ENCODE measurements at places on chromosomes 5 and 9.

DNA sequence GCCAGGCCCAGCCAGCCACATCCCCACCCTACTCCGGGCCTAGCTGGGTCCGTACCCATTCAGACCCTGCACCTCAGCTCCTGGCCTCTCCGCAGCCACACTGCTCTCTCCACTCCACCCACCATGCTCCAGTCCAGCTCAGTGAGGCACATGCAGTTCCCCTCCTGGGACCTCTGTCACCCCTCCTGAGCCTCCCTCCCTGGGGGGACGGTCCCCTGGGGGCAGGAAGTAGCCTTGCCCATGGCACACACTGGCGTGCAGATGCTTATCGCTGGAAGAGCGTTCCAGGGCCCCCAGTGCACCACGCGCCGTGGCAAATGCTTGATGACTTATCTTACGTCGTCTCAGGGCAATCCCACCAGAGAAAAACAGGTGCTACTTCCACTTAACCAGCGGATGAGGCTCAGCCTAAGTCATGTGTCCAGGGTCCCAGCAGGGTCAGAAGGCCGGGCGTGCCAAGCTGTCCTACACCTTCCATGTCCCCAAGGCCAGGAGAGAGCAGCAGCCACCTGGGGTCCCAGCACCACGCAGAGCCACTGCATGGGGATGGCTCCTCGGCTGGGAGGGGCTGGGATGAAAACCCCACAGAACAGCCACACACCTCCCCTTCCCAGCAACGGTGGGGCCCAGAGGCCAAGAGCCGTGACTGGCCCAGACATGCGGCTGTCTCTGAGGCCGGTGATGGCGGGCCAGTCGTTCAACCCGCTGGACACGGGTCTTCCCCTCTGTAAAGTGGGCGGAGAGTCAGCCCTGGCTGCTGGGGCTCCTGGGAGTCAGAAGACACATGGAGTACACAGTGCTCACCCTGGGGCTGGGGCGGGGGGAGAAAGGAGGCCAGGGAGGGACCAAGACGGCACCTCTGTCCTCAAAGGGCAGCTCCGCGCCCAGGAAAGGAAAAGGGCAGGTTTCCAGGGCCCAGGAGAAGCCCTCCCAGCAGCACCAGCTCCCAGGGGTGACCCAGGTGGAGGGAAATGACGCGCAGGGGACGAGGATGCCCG lies 2.6 kb upstream of the CCDC187 start:
- DNase-seq = no peak

GRCh38 chr9:82404881-82405280 lies 416.3 kb downstream of the SPATA31D1 start:
- DNase-seq = no peak

GRCh38 chr9:26682796-26683496 lies 209.7 kb downstream of the CAAP1 start:
- no peak for DNase-seq

DNA sequence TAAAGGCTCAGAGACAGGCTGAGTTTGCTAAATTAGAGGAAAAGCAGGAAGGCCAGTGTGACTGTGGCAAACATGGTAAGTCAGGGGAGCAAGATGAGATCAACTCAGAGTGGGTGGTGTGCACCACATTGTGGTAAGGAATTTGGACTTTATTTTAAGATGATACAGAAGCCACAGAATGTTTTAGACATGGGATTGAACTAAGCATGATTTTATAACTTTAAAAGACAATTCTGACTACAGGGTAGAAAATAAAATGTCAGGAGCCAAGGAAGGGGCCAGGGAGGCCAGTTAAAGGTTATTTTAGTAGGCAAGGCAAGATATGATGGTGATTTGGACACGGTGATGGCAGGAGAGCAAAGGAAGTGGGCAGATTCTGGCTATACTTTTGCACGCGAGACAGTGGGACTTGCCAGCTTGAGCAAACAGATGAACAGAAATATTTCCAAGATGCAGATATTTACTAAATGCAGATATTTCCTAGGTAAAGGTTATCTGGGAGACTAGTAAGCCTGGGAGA lies 53.9 kb downstream of the TSSK1B start:
- no peak for DNase-seq

- no peak for DNase-seq
Observed at GRCh38 chr9:33794560-33794959, 801 bp upstream of the PRSS3 start.

- DNase-seq = peak; percentile 61
Observed at GRCh38 chr5:177472460-177473442, 683 bp downstream of the DBN1 start.

DNA sequence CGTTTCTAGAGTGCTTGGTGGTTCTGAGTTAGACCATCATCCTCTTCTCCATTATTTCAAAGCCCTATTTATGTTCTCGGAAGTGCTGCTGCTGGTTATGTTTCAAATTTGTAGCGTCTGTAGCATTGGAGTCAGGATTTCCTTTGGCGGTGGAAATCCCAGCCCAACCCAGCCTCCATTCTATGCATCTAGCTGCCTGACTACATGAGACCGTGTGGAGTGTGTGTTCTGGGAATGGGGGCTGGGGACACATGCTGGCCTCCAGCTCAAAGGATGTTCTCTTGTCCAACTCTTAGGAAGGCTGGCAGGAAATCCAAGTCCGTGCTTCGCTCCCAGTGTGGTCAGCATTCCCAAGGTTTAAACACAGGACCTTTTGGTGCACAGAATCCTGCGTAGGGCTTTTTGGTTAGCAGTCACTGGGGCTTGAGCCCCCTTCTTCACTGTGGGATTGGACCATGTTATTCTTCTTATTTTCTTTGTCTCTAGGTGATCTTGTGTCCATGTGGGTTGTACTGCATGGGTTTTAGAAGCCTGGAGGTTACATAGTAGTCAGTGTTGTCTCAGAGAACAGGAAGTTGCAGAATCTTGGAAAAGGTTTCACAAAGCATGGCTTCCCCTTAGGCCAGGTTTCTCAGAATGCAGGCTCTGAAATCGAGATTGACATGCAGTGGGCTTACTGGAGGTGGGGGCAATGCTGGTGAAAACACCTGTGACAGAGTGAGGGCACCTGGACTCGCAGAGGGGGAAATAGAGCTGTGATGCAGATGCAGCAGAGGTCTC lies 132.2 kb downstream of the ARHGAP26 start:
- DNase-seq = no peak

GRCh38 chr5:171596391-171596878 lies 177.0 kb downstream of the FGF18 start:
- no peak for DNase-seq

- no peak for DNase-seq
Observed at GRCh38 chr9:119020730-119021333, 348.4 kb downstream of the BRINP1 start.

GRCh38 chr9:10134266-10134665 lies 478.5 kb downstream of the PTPRD start:
- no peak for DNase-seq

- no peak for DNase-seq
Observed at GRCh38 chr9:4563105-4563504, 72.8 kb downstream of the SLC1A1 start.
